OCI-LY7 (cell line): ENCODE measurements at places on chromosomes 5 and 9.

DNA sequence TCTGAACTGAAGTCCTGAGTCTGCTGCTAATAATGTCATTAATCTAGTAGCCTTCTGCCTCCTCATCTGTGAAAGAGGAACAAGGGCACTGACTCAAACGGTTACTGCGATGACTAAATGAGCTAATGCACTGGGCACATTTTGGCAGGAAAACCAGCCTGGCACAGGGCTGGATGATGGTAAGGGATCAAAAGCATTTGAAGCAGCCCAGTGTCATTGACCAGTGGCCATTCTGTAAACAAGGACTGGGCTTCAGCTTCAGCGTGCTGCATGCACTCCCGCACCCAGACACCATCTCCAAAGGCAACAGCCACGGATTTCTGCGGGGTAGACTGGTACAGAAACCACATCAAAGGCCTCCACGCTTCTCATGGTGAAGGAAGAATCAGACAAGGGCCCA, 8.0 kb downstream of the GCNT4 start:
- DNase-seq = no peak

DNA sequence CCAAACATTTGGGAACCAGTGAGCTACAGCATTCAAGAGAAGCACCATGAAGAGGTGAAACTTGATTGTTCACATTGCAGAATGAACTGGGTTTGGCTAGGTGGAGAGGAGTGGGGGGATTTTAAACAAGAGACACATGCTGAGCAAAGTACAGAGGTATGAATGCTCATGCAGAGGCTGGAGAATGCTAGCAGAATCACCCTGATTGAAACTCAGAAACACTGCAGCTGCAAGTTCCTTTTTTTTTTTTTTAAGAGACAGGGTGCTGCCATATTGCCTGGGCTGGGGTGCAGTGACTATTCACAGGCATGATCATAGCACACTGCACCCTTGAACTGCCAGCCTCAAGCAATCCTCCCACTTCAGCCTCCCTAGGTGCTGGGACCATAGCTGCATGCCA, 35.1 kb downstream of the DENND1A start:
- no peak for DNase-seq

GRCh38 chr5:51832934-51833470, 449.8 kb downstream of the ISL1 start:
- no peak for DNase-seq

DNA sequence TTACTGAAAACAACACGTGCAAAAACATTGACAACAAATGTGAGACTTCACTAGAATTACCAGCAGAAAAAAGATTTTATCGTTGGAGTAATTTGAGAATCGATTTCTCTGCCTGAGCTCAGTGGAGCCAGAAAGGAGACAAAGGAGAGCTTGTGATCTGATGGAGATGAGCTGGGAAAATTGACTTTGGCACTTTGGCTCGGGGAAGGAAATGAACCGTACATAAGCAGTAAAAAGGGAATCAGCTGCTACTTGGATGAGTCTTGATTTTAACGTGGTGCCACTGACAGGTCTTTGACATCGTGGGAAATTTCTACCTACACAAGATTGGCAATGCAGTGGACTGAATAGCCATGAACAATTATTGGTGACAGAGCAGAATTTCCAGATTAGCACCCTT, 244.7 kb upstream of the RPS23 start:
- no peak for DNase-seq

DNA sequence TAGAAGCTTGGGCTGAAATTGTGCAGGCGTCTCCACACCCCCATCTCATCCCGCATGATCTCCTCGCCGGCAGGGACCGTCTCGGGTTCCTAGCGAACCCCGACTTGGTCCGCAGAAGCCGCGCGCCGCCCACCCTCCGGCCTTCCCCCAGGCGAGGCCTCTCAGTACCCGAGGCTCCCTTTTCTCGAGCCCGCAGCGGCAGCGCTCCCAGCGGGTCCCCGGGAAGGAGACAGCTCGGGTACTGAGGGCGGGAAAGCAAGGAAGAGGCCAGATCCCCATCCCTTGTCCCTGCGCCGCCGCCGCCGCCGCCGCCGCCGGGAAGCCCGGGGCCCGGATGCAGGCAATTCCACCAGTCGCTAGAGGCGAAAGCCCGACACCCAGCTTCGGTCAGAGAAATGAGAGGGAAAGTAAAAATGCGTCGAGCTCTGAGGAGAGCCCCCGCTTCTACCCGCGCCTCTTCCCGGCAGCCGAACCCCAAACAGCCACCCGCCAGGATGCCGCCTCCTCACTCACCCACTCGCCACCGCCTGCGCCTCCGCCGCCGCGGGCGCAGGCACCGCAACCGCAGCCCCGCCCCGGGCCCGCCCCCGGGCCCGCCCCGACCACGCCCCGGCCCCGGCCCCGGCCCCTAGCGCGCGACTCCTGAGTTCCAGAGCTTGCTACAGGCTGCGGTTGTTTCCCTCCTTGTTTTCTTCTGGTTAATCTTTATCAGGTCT, at the start of gene C9orf72:
Gene C9orf72, minus strand, starts transcription at position 564 of the 716 bp plus-strand sequence. CDS start 6,361 bp downstream, outside the sequence.
- DNase-seq = peak; percentile 80

- no peak for DNase-seq
These were observed 53.7 kb downstream of the LHFPL2 start for GRCh38 chr5:78594610-78595457.

DNA sequence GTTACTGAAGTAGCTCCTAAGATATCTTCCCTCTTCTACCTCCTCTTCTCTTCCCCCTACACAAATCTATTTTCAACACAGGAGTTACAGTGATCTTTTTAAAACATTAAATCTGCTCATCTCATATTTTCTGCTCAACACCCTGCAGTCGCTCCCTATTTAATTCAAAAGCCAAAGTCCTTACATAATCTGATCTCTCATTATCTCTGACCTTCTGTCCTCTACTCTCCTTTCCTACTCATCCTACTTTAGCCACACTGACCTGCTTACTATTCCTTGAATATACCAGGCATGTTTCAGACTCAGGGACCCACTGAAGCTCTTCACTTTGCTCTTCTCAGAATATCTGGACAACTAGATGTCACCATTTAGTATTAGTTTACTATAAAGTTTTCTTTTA, 87.9 kb downstream of the YTHDC2 start:
- no peak for DNase-seq

GRCh38 chr5:106862450-106863193, 808.1 kb downstream of the EFNA5 start:
- no peak for DNase-seq

- DNase-seq = no peak
These were observed 117.1 kb downstream of the LHX2 start for GRCh38 chr9:124128568-124129166.

- DNase-seq = no peak
These were observed 121.4 kb upstream of the SV2C start for GRCh38 chr5:75961818-75962217.

DNA sequence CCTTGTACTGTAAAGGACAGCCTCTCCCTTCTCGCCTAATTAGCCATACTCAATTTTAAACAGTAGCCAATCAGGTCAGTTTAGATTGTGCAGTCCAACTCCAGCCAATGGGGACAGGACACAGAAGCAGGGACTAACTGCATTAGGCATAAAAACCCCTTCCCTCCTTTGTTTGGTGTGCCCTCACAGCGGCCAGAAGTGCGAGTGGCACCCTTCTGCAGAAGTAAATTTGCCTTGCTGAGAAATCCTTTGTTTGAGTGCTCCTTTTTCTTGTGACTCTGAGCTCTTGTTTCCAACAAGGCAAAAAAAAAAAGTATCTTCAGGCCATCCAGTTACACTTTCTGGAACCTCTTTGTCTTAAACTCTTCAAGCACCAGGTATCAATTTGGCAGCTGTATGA, 97.4 kb downstream of the FAM114A2 start:
- no peak for DNase-seq

GRCh38 chr9:38201844-38202243, 132.8 kb upstream of the SHB start:
- no peak for DNase-seq

GRCh38 chr5:5371957-5372356, 50.5 kb upstream of the ICE1 start:
- no peak for DNase-seq

- DNase-seq = peak; percentile 96
These were observed at the start of gene UBAP1 for GRCh38 chr9:34178436-34179212. TSS of gene UBAP1 (plus strand) at chr9:34179043. CDS start at chr9:34220915, 41,872 bp downstream.

DNA sequence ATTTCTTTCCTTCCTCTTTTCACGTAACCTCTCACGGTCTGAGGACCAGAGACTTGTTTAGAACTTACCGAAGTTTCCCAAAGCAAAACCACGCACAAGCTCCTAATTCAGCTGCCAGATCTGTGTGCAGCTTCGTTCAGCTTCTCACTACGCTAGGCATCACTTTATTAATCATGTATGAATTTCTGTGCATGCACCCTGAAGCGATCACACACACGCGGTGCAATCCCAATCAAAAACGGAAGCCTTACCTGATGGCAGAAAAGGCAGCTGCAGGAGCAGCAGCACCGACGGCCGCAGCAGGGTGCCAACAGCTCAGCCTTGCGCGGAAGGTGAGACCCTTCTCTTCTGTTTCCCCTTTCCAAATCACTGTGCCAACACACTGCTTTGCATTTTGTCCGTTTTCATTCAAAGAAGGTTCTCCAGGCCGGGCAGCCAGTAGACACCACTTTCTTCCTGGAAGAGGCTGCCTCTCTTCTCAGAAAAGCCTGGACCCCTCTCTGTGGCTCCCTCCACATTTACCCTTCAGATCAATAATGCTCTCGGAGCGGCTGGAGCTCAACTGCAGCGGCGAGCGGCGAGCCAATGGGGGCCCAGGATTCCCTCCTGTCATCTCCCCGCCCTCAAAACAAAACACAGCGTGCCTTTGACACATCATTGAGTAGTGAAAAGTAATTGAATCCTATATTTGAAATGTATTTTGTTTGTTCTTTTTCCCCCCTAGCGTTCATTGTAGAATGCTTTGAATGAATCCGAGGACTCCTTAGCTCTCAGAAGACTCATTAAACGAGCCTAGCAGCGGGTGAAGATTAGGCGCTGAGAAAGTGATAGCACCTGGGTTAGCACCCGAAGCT, at the start of gene CDH12:
Gene CDH12, minus strand, starts transcription at position 538 of the 854 bp plus-strand sequence.
- DNase-seq = no peak

GRCh38 chr9:36560771-36561170, 11.9 kb upstream of the MELK start:
- no peak for DNase-seq

DNA sequence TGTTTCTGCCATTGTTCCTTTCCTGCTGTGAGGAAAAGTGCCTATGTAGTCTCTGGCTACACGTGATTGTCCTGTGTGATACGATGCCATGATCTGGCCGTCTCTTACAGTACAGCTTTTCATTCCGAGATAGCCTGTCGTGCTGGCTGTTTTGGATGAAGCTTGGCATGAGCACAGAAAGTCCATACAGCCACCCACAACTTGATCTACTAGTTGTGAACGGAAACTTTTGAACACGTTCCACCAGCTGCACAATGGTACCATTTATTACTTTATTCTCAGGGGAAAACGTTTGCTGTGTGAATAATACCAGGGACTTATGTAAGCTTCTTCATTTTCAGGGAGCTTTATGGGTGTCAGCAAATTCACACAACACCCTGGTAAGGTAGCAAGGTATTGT, 217.6 kb upstream of the ANKRD55 start:
- no peak for DNase-seq

DNA sequence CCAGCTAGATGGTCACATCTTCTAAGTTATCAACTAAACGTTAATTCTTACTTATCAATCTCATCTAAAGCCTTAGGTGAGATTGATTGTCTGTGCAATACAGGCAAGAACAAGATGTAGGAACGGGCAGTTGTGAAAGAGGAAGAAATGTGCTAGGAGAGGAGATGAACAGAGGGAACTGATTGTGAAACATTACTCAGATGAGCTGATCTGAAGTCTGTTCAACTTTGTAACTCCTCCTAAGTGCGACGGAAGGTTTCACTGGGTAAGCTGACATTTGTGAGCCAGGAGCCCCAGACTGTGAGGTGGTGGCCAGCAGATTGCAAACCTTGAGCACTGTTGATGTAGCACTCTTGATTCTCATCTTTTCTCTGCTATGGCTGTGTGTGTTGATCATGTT, 204.1 kb downstream of the CD180 start:
- DNase-seq = no peak

DNA sequence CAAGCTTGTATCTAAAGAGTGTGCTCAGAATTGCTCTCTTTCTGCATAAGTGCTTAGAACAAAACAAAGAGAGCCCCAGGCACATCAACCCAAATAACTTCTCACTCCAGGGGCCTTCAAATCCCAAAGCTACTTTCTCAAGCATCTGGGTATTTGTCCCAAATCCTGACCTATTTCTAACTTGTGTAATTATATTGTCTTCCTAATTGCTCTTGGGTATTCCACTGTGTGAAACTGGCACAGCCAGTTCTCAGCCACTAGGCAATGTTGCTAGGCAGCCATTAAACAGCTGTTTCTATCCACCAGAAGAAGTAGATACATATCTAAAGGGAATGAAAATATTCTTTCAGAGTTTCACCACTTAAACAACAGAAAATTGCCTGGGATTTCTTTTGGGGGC, 198.8 kb downstream of the PRELID2 start:
- DNase-seq = no peak
